ENCODE measurements at places on chromosomes 1 and 21.

- no peak for DNase-seq
These were observed 33.1 kb downstream of the LTN1 start for GRCh38 chr21:28959367-28960099.

DNA sequence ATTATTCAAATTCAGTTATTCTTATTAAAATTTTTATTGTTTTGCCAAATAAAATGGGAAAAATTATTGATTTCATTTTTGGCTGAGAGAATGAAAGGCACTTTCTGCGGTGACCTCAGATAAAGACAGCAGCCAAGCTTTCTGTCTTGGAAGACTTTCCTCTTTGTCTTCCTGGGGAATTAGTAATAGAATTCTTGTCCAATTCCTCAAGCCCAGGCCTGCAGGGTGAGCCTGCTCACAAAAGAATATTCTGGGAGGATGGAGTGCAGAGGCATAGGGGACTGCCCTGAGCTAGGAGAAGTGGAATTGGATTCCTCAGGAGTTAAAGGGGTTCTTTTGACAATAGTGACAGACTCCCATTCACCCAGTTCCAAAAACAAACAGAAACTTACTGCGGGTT lies 614.5 kb upstream of the ADGRL2 start:
- DNase-seq, result no peak

GRCh38 chr1:164796916-164797315 lies 237.9 kb downstream of the PBX1 start:
- no peak for DNase-seq

GRCh38 chr1:16334655-16335340 lies 17.5 kb downstream of the FBXO42 start:
- DNase-seq, result no peak

DNA sequence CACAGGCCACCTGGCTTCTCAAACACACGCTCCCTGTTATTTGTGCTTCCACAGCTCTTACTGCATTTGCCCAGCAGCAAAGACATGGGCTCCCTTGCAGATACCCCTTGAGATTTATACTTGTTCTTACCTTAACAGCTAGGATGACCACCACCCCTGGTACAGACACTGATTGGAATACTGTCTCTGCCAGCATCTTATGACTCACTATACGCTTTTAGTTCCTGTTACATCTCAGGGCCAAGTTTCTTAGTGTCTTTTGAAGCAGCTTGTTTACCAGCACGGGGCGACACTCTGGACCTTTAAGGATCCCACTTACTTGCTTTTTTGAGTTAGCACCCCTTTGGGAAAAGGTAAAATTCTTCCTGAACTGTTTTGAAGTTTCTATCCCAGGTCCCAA lies 874.8 kb downstream of the KCNT2 start:
- no peak for DNase-seq

DNA sequence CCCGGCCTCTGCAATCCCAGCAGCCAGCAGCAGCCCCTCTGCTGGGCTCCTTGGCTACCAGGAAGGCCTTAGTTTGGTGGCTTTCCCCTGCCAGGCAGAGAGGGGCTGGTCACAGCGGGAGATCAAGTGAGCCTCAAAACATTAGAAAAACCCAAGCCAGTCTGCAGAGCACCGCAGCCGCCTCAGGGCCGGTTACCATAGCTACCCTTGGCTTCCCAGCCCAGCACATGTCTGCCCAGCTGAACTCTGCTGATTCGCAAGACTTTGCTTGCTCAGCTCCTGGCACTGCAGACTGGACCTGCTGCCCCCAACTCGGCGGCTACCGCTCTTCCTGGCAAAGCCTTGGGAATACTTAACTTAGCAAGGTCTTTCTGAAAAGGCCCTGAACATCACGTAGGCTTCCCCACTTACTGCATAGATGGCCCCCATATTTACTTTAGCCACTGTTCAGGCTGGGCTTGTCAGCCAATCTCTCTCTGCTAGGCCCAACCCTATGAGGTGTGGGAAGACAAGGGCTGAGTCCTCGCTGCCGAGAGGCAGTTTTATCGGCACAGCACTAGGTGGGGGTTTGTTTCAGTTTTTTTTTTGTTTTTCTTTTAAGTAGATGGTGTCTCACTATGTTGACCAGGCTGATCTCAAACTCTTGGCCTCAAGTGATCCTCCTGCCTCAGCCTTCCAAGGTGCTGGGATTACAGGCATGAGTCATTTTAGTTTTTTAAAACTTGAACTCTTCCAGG lies 28.6 kb upstream of the PLEKHG5 start:
- peak; percentile 3 for DNase-seq

DNA sequence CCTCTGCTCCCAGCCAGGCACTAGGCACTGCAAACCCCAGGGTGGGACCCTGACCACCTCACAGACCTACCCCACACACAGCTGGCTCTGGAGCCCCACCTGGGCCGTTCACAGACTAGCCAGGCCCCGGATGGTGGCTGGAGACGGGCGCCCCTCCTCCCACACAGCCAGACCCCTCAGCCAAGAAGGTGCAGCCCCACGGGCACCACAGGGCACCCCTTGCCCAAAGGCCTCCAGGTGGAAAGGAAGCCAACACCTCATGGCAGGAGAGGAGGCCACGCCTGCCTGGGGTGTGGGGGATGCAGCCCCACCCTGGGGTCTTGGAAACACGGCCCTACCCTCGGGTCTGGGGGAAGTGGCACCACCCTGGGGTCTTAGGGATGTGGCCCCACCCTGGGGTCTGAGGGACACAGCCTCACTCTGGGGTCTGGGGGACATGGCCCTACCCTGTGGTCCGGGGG lies 44.6 kb downstream of the WNT9A start:
- no peak for DNase-seq

GRCh38 chr1:9889411-9889810 lies 20.7 kb downstream of the CTNNBIP1 start:
- DNase-seq, result no peak

GRCh38 chr1:54814571-54814970 lies 13.4 kb upstream of the TTC22 start:
- DNase-seq, result no peak

DNA sequence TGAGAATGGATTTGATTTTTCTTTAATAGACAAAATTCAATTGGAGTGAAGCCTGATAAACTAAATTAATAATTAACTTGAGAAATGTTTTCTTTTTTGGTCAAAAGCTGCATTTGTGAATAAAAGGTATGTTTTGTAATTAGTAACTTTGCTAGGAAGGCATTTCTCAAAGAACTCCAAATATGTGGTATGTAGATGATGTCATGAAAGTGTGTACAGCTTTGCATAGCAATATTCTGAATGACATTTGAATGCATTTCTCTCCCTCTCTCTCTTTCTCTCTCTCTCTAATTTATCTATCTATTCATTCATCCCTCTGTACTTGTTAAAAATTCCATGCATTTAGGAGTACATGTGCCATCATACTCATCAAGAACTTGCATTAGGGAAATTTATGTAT lies 109.1 kb upstream of the ADAMTS5 start:
- DNase-seq, result no peak

DNA sequence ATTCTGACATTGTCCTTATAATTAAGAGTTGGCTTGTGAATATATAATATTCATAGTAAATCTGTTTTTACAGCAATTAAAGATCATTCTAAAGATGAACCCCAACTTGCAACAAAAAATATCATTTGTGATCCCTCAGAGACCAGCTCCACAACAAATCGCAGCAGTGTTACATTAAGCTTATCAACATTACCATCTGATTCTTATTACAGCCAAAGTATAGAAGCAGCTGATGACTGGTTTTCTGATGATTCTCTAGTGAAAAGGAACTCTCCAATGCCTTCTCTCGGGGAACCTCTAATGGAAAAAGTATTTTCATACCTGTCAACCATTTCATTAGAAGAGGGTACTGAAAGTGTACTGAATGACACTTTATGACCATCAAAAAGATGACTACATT lies 45.4 kb downstream of the C1orf185 start:
- no peak for DNase-seq

DNA sequence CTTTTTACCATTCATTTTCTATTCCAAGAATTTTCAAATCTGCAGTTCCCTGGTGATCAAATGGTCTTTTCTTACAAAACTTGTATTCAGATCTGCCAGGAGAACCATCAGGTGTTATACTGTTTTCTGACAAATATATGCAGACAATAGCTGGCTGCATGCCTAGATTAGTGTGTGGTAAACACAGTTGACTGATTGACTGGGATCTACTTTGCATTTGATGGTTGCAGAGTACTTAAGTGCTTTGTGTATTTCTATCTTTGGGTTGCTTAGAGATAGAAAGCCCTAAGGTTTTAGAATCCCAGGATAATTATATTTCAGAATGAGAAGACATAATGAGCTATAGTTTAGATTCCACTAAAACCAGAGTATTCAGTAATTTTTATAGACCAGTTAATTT lies 102.0 kb upstream of the CHODL start:
- DNase-seq, result no peak

GRCh38 chr1:203807196-203807595 lies 11.8 kb downstream of the ZBED6 start:
- DNase-seq, result no peak

All from NCI-H2081 treated with DMSO at 0.1 percent for 48 hours (cell line).